ENCODE measurements at places on chromosomes 2 and 18.

DNA sequence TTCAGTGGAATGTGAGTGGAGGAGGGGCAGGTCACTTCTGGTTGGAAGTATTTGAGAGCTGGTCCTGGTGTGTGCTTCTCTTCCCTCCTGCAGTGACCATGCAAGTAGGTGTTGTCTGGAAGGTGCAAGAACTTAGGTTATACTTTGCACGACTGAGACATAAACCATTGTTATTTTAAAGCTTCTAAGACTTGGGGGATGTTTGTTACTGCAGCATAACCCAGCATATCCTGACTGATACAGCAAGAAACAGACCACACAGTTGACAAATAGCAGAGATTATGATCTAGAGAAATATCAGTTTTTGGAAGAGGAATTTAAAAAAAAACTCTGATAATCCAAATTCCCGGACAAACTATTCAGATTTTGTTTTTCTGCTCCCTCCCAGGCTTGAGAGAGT lies 130.8 kb downstream of the ACTR3 start:
- DNase-seq: no peak

DNA sequence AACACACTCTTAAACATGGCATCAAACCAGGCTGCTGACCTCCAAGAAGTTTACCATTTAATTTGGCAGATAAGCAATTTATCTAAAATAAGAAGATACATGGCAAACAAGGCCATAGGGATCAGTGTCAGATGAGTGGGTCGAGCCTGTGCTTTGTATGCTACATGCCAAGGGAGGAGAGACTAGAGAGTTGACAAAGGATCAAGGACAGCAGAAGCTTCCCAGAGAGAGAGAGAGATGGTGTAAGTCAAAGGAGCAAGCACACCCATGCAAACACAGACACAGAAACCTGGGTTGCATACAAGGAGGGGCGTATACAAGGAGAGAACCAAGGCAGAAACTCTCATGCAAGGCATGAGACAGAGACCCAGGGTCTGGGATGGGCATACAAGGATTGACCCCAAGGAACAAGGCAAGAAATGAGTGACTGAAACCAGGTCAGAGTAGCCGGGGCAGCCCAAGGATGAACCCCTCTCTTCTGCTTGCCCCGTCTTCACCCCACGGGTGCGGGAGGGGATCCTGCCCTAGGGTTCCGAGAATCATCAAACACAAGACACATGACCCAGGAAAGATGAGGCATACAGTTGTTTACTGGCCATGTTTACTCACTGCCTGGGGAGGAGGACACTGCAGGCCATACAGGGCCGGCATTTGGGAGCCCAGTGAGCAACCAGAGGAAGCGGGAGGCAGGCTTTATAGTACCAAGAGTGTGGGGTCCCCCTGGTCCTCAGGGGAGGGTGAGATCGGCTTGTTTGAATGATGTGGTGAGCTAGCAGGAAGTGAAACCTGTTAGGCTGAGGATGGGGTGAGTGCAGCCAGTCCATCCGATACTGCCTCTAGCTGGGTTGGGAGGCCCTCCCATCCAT lies 529.2 kb upstream of the ID2 start:
- no peak for DNase-seq

DNA sequence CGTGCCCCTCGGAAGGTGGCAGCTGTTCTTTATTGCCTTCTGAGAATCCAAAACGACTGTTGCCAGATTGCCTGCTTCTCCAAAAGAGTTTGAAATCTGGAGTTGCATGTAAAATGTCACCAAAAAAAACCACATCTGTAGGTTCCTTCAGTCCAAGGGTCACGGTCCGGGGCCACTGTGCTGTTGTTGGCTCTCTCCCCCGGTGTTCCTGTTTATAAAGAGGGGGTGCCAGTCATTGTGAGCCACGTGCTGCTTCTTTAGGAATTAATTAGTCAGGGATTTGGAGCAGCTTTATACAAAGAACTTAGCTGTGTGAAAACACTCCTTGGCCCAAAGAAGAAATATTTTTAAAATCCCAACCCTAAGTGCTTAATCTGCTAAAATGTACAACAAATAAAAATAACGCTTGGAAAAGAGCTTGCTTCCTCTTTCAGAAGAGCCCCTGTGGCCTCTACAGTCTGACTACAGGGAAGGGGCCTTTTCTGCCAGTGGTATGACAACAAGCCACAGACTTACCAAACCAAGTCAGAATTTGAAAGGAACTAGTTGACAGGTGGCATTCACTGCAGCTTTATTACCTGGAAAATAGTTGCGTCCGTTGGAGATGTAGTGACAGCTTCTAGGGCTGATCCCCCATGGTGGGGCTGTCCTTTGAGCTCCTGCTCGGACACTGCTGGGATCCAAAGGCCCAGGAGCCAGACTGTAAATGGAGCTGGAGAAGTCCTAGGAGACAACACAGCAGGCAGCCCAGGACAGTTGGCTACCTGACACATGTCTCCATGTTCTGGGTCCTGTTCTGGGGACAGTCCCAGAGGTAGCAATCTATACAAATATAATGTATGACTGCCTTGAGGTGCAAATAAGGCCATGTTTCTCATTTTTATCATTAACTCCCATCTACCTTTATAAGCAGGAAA lies 84.5 kb upstream of the SLC1A4 start:
- no peak for DNase-seq

DNA sequence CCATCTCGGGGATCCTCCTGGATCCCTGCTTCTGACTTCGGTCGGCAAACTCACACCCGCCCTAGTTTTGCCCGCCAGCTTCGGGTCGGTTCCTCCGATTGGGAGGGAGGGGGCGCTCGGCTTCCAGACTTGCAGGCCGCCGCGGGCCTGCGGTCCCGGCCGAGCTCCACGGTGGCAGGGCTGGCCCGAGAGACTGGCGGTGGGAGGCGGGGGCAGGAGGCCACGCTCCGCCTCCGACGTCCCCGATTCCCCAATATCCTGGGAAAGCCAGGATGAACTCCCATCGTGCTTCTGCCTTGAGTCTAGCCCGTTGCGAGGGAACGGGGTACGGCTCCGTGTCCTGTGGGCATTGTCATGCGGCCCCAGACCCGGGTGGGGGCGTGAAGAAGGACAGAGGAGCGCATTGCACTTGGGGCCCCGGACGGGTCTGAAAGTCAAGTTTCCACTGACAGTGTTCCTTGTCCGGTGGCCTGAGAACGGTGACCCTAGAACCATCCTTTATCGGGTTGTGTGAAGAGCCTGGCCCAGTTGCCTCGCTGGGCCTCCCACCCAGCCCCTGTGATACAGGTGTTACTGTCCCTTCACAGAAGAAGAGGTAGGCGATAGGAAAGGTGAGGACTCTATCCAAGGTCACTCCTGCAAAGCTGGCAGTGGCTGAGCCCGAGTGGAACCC lies 2.4 kb upstream of the INHBB start:
- peak; percentile 46 for DNase-seq

DNA sequence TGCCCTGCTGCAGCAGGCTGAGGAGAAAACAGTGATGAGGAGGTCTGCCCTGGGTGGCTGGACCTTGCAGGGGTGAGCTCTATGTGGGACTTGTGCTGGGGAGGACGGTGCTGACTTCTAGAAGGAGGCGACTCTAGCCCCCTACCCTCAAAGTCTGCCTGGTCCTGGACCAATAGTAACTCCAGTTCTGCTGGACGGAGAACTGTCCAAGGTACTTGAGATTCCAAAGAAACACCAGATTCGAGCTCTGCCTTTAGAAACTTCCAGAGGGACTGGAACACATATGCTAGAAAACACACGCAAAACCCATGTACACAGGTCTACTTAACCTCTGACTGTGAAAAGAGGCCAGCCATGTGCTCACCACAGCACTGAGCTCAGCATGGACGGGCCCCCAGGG lies 260.6 kb downstream of the TWIST2 start:
- no peak for DNase-seq

- no peak for DNase-seq
Measured at GRCh38 chr2:151096235-151096634, 165.4 kb downstream of the RBM43 start.

GRCh38 chr2:230982528-230982927 lies 13.4 kb upstream of the SPATA3 start:
- DNase-seq: no peak

DNA sequence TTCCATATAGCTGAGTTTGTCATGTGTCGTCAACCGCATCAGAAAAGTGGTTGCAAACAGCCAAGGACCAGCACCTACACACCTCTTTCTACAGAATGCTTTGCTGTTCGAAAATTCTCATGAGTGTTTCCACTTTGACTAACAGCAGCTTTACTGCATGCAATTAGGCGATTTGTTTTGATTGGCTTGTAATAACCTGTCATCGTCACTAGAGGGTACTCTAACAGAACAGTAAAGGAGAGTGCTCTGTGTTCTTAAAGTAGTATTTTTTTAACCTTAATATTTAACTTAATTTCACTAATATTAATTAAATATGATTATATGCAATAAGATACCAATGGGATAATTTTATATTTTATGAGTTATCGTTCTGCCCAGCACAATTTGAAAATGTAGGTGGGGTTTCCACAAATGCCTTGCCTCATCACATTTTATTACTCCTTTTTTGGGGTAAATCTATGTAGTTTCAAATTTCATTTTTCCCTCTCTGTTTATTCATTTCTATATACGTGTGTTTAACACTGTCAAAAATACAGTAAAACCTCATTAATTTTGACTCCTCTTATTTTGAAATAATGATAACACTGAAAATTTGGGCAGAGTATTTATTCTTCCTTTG lies 502.2 kb downstream of the NRXN1 start:
- no peak for DNase-seq

DNA sequence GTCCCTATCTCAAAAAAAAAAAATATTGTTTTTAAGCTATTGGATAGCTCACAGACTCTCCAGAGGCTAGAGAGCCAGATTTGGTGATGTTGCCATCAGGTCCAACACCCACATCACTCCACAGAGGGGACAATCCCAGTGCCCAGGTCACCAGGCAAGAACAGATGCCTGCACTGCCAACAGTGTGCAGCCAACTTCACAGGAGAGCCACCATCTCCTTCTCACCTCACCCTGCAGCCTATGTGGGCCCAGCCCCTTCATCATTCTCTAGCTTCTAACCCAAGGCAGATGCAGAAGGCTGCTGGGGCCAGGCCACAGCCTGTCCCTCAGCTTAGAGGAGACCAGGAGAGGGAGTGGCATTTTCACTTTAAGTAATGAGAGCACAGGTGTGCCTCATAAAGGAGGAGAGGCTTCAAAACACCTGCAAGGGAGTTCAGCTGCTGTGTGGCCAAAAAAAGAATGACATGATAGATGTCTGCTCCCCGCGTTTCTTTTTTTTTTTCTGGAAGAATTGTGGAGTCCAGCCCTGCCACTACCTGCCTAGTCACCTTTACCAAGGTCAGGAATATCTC lies 98.0 kb upstream of the ZSWIM2 start:
- no peak for DNase-seq

DNA sequence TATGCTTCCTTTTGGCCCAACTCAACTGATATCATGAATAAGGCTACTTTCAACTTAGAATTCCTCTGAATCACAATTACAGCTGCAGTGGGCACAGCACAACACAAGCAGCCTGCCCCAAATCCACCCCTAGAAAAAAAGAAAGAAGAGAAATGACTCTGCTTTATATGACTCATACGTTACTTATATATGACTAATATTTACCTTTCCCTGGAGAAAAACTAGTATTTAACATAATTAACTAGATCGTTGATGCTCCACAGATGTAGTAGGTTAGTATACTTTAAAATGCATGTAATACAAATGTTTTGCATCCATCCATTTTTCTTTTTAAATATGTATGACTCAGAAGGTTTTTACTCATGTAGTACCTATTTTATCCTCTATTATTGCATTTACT lies 133.3 kb upstream of the UNC80 start:
- DNase-seq: no peak

DNA sequence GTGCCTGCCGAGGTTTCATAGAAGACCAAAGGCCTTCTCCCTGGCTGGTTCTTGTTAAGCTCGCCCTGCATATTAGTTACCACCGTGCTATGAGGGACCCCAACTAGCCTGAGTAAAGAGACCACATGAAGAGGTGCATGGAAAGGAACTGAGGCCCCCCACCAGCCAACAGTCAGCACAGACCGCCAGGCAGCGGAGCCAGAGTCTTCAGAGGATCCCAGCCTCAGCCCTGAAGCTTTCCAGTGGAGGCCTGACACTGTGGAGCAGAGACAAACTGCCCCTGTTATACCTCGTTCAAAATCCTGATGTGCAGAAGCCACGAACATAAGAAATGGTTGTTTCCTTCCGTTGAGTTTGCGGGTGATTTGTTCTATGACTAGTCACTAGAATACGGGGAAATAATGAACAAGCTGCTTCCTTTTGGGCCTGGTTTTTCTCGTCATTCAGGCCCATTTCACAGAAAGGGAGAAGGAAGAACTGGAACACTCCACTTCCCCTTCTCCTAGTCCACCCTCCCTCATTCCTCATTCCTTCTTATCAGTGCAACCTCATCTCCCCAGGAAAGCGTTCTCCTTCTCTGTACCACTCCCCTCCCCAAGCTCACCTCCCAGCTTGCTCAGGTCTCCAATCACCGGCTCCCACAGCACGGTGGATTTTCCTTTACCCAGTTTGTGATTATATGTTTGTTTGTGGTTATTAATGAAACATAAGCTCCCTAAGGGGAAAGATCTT lies 3.0 kb upstream of the GLI2 start:
- DNase-seq: no peak

GRCh38 chr2:236352761-236353593 lies 88.8 kb upstream of the ASB18 start:
- DNase-seq: no peak

DNA sequence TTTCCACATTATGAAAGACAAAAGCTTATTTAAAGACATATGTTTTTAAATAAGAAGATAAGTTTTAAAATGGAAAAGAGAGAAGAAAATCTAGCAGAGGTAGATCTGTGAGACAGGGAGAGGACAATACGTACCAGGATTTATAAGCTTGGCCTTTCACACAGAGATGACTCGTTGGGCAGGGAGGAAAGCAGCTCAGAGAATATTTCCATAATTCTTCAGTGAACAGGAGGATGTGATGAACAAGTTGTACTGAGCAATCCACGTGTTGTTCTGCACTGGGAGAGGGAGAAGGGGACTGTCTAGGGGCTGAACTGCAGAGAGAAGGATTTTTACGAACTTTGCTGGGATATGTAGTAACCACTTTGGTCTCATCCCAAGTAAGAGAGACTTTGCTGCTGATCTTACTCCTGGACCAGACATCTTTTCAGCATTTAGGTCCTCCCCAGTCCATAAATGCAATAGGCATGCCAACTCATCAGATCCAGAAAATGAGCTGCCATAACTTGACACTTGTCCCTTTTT lies 162.5 kb upstream of the SETBP1 start:
- DNase-seq: no peak
